ENCODE measurements at places on chromosomes 3 and 15. TPM values are rescaled to one million over a fixed set of nuclear protein-coding genes. Genes with fewer than 3 reads are reported as not detected.

HDDC3 gene
- 11.6 TPM for total RNA-seq

GPR27 gene
- not detected for total RNA-seq

XRN1 gene
- 57.5 TPM for total RNA-seq

RBP2 gene
- total RNA-seq, result not detected

GOLGA8G gene
- not detected for total RNA-seq

TRIM42 gene
- total RNA-seq, result not detected

HPS3 gene
- 49.8 TPM for total RNA-seq

MOBP gene
- not detected for total RNA-seq

CNTN6 gene
- not detected for total RNA-seq

GOLGA6L4 gene
- 1.8 TPM for total RNA-seq

CKMT1A gene
- total RNA-seq, result not detected

SPESP1 gene
- 2.9 TPM for total RNA-seq

ZNF774 gene
- 1.8 TPM for total RNA-seq

NPAP1 gene
- not detected for total RNA-seq

GALNT15 gene
- 7.1 TPM for total RNA-seq

PLCH1 gene
- total RNA-seq, result 0.36 TPM

ANKRD63 gene
- total RNA-seq, result not detected

ATP13A5 gene
- total RNA-seq, result not detected

EFL1 gene
- total RNA-seq, result 30.9 TPM

SLC9A9 gene
- 8.3 TPM for total RNA-seq

IMPG2 gene
- 0.36 TPM for total RNA-seq

EFCC1 gene
- not detected for total RNA-seq

SPRED1 gene
- total RNA-seq, result 32.6 TPM

PLIN1 gene
- total RNA-seq, result under 0.01 TPM

SLC9C1 gene
- not detected for total RNA-seq

NUP210 gene
- total RNA-seq, result under 0.01 TPM

LSM3 gene
- total RNA-seq, result 5.6 TPM

IMPDH2 gene
- 286 TPM for total RNA-seq

FANCD2 gene
- total RNA-seq, result 3.2 TPM

AHSG gene
- total RNA-seq, result not detected

PIF1 gene
- total RNA-seq, result 6.2 TPM

MST1R gene
- total RNA-seq, result 0.72 TPM

PLAAT1 gene
- under 0.01 TPM for total RNA-seq

C3orf80 gene
- 2.2 TPM for total RNA-seq

ANKRD34C gene
- total RNA-seq, result not detected

TGM5 gene
- total RNA-seq, result not detected

CADPS gene
- 3.2 TPM for total RNA-seq

PLA2G4E gene
- not detected for total RNA-seq

TRIM71 gene
- not detected for total RNA-seq

RHCG gene
- total RNA-seq, result not detected

PRR20G gene
- total RNA-seq, result not detected

B2M gene
- 4,170 TPM for total RNA-seq

XIRP1 gene
- under 0.01 TPM for total RNA-seq

GRK7 gene
- total RNA-seq, result not detected

GOLGA6A gene
- under 0.01 TPM for total RNA-seq

TRA2B gene
- 111 TPM for total RNA-seq

CCR8 gene
- not detected for total RNA-seq

MEGF11 gene
- total RNA-seq, result not detected

CHRM5 gene
- total RNA-seq, result under 0.01 TPM

FOXL2 gene
- under 0.01 TPM for total RNA-seq
